ENCODE measurements at places on chromosomes 5 and 9.

DNA sequence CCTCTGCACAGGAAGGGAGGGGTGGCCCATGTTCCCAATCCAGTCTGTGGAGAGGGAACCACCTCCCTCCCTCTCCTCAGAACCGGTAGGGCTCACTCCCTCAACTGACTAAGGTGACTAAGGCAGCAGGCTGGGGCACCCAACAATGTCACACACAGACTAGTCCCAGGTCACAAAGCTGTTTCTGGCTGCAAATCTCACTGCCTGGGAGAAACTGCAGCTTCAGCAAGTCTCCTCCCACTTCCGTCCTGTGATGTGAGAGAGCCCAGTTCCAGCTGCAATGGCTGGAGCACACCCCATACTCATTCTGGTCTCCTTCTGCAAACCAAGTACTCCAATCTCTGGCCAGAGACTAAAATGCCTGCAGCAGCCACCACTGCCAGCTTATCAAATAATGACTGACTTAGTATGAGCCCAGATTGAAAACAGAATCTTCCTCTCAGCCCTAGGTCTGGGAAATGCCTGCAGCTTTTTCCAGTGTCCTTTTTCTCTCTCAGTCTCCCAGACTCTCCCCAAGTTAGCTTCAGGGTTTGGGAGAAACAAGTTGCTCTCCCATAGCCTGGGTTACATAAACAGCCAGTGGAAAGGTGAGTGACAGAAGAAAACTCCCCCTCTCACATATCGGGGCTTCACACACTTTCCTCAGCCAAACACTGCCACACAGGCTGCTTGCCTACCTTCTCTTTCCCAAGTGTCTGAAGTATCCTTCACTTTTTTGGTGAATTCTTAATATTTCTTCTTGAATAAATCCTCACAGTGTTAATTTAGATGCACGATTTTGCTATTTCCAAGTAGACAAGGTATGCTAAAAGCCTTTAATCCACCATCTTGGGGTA is 247.4 kb upstream of the RASA1 start:
- no peak for DNase-seq

DNA sequence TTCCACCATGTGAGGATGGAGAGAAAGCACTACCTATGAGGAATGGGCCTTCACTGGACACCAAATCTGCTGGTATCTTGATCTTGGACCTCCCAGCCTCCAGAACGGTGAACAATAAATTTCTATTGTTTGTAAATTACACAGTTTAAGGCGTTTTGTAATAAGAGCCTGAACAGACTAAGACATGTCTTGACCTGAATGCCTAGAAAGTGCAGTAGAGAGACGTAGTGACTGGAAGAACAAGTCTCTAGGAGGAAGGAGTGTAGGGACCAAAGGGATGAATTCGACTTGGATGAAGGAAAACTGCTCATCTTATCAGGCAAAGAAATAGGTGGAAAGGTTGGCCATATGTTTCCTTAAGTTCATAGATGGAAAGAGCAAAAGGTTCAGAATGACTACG is 309.8 kb upstream of the RGMB start:
- DNase-seq: no peak

- DNase-seq: peak; percentile 19
Measured at GRCh38 chr5:78511121-78511906, 137.3 kb downstream of the LHFPL2 start.

DNA sequence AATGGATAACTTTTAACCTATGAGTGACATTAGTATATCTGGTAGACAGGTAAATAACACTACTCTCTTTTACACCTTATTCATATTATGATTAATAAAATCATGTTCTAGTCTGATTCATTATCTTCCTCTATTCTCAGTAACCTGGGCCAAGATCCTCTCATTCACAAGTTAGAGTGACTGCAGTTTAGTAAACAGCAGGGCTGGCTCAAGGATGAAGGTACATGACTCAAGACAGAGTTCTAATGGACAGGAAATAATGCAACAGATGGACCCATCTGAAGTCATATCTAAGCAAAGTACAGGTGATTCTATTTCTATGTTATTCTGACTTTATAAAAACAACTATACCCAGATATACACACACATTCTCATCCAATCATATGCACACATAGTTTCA is 582.5 kb upstream of the CDH18 start:
- DNase-seq: no peak

DNA sequence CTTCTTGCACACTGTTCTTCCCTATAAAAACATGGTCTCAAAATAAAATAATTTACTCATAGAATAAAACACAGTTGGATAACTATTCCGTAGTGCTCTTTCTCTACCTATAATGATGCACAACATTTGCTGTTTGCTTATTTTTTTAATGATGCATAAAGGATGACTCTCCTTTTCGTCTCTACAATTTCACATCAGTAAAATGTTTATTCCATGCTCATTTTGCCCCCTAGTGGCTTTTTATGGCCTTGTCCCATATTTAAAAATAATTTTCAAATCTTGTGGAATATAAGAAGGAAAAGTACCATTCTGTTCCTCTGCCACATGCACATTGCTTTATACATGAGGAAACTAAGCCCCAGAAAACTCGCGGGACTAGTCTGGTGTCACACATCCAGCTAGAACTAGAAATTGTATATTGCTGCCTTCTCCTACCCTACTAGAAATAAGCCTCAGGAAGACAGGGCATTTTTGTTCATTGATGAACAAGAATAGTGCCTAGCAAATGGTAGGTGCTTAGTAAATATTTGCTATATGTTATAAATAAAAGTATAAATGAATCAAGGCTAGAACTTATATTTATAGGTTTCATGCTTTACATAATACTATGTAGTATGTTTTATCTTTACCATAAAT is 12.7 kb downstream of the KCTD16 start:
- no peak for DNase-seq

DNA sequence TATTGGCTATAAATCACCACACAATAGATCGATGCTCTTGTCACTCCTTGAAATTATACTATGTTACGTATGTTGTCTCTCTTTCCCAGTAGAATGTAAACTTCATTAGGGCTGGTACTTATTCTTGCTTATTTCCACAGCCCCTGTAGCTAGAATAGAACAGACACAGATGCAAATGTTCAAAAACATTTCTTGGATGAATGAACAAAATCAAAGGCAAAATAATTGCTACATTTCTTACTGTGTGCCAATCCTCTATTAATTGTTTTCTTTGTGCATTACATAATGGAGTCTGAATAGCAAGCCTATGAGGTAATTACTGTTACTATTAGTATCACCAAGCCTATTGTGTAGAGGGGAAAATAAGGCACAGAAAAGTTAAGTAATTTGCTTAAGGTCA is 725 bp upstream of the OR13C2 start:
- no peak for DNase-seq

Data from substantia nigra (tissue), 51 donors.